Liver (tissue), 10 donors: ENCODE measurements at places on chromosomes 4 and X. TPM values are rescaled to one million over a fixed set of nuclear protein-coding genes. Genes with fewer than 3 reads are reported as not detected.

AGTR2 gene
- polyA plus RNA-seq, result not detected

PTCHD1 gene
- polyA plus RNA-seq, result 0.02 TPM

- no peak for DNase-seq
These were observed 18.0 kb upstream of the PDZD4 start for GRCh38 chrX:153848325-153848724.

- no peak for DNase-seq
These were observed 17.3 kb upstream of the SEL1L3 start for GRCh38 chr4:25879991-25880651.

HSFX4 gene
- polyA plus RNA-seq, result not detected

GRCh38 chr4:40594261-40595178 is 35.1 kb downstream of the RBM47 start:
- no peak for DNase-seq

- DNase-seq, result no peak
These were observed 51.9 kb upstream of the TAPT1 start for GRCh38 chr4:16278178-16278577.

GRCh38 chrX:51155157-51155556 is 177.5 kb upstream of the NUDT10 start:
- DNase-seq, result no peak

DNA sequence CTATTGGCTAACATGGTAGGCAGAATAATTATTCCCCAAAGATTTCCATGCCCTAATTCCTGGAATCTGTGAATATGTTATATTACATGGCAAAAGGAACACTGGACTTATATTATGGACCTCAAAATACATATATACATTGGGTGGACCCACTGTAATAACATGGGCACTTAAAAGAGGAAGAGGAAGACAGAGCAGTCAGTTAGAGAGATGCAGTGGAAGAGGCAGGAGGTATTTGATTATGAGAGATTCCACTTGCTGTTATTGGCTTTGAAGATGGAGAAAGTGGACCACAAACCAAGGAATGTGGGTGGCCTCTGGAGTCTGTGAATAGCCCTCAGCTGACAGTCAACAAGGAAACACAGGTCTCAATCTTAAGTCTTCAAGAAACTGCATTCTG is 14.0 kb upstream of the ART3 start:
- no peak for DNase-seq

GRCh38 chr4:2395038-2395437 is 23.4 kb downstream of the ZFYVE28 start:
- DNase-seq, result no peak

HPSE gene
- 0.43 TPM for polyA plus RNA-seq

DNA sequence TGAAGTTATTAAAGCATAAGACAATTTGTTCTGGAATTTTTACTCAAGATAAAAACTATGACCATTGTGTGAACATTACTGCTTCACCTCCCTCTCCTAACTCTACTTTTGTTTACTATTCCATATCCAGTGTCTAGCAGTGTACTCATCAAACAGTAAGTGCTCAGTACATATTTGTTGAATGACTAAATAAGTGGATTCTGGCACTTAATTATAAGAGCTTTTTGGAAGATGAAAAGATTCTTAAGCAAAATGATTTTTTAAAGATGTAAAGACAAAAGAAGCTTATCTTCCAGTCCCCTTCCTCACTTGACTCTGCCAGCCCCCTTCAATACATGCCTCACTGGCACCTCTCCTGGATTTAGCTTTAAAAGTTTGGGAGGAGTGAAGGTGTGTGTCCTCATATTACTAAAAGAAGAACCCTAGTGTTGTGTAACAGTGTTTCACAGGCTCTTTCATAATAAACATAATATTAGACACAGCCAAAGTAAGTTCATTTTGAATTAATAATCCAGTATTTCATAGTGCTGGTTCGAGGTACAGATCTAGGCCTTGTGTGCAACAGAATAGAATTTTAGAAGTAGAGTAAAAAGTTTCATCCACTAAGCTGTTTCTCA is 53.0 kb downstream of the GAB1 start:
- DNase-seq, result no peak

DNA sequence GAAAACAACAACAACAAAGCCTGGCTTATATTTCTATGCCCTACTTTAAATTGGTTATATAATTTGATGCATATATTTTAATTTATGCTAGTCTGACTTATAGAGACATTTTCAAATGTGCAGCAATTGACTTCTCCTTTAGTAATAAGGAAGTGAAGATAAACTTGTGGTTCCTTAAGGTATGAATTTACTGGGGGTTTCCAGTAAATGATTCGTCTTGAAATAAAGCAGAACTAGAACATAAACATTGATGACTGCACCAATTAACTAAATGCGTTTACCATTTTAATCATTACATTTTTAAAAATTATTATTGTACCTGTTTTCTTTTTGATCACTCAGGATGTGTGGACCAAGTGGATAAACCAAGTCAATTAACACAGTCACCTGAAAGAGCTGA is 99.6 kb upstream of the CCSER1 start:
- DNase-seq, result no peak

TCEAL1 gene
- 15.8 TPM for polyA plus RNA-seq

- no peak for DNase-seq
These were observed 21.2 kb upstream of the IRAK1 start for GRCh38 chrX:154040863-154041262.

GRCh38 chrX:129577473-129577872 is 37.4 kb downstream of the OCRL start:
- no peak for DNase-seq

- no peak for DNase-seq
These were observed 85.7 kb upstream of the TENT5D start for GRCh38 chrX:80334583-80334982.

TEX13B gene
- polyA plus RNA-seq, result not detected

DNA sequence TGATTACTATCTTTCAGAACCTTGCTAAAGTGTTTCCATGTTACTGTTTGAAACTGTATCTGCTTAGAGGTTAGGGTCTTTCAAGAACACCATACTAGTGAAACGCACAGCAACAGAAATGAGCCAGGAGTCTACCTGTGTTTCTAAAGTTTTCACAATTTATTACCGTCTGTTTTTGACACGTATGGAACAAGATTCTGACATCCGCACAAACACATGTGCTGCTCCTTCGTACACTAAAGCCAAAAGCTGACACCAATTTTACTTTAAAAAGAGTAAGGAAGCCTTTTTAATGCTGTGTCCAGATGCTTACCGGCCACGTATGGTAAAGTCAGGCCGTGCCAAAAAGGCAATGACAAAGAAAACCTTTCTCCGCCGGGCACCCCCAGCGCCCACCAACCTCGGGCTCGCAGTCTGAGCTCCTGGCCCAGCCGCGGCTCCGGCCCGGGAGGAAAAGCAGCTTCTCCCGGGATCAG is 532 bp downstream of the RPS4X start:
- no peak for DNase-seq

DNA sequence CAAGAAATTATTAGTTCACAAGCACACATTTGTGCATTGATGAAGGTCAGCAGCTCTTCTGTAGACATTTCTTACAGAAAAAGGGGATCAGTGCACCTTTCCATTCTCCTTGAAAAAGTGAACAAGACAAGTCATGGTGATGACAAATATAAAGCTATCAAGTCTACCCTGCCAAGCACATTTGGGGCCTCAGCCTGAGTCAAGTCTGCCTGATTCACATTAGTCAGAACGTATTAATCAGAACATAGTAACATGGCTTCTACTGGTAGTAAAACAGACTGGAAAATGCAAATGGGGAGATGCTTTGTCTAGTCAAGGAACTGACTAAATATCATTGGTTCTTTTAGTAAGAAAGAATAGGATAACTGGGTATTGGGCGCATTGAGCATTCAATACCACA is 2305.1 kb downstream of the PCDH7 start:
- DNase-seq, result no peak

DNA sequence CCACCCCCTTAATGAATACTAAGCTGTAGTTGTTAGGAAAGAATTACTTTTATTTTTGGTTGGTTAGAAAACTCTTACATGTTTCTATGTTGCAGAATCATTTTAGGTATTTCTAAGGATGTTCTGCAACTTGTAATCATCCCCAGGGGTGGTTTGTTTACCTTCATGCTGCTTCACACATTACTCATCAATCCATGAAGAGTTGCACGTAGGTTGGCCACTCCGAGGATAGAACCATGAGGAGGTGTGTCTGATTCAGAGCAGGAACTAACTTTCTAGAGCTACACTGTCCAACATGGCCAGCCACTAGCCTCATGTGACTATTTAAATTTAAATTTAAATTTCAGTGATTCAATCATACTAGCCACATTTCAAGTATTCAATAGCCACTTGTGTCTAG is 127.2 kb upstream of the FRMPD4 start:
- DNase-seq, result no peak
